ENCODE measurements at places on chromosomes 3 and 15.

DNA sequence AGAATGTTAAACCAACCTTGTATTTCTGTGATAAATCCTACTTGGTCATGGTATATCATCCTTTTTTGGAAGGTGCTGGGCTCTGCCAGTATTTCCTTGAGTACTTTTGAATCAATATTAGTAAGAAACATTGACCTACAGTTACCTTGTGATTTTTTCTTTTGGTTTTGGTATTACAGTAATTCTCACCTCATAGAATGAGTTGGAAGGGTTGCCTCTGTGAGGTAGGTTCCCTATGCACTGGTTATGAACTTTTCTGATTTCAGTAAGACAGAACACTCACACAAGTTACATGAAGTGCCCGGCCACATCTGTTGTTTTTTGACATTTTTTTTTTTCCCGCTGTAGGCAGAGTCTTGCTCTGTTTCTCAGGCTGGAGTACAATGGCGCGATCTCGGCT is 20.0 kb downstream of the PCCB start:
- no peak for DNase-seq

- no peak for DNase-seq
Measured at GRCh38 chr3:187919544-187919943, 174.3 kb upstream of the BCL6 start.

- no peak for DNase-seq
Measured at GRCh38 chr15:78079298-78080087, 2.0 kb upstream of the TBC1D2B start.

GRCh38 chr3:154100556-154100955 is 20.6 kb upstream of the ARHGEF26 start:
- DNase-seq = no peak

- no peak for DNase-seq
Measured at GRCh38 chr3:171976526-171976925, 62.9 kb upstream of the FNDC3B start.

DNA sequence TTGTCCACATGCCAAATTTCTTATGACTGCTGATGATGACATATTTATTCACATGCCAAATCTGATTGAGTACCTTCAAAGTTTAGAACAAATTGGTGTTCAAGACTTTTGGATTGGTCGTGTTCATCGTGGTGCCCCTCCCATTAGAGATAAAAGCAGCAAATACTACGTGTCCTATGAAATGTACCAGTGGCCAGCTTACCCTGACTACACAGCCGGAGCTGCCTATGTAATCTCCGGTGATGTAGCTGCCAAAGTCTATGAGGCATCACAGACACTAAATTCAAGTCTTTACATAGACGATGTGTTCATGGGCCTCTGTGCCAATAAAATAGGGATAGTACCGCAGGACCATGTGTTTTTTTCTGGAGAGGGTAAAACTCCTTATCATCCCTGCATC is 17.3 kb downstream of the B3GNT5 start:
- DNase-seq = no peak

DNA sequence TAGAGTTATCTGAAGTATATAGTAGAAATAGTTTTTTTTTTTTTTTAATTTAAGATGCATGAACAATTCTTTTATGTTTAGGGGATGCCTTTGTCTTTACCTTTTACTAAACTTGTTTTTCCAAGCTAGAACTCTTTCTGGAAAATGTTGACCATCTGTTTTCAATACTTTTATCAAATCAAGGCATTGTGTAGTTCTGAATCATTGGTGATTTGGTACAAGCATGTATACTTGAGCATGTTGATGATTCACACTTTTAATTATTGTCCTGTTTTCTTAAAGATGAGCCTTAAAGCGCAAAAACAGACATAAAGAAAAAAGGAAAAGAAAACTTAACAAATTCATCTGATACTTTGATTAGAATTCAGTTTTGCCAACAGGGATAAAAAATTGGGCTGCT is 28.3 kb downstream of the PDCD6IP start:
- no peak for DNase-seq

DNA sequence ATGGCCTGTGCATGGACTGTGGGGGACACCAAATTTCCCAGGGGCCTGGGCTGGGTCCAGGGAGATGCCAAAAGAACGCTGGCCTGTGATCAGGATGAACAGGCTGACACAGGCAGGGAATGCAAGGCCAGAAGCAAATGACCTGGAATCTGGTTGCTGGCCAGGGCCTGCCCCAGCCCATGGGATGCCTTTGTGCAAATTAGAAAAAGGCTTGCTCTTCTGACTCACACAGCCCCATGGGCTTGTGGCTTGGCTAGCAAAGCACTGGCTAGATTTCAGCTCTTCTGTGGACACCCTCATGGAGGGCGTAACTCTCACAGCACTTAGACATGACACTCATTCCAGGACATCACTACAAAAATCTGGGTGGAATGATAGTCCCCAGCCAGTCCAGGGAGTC is 356.0 kb downstream of the SHQ1 start:
- no peak for DNase-seq

- DNase-seq = no peak
Measured at GRCh38 chr3:172914854-172915253, 164.3 kb downstream of the ECT2 start.

DNA sequence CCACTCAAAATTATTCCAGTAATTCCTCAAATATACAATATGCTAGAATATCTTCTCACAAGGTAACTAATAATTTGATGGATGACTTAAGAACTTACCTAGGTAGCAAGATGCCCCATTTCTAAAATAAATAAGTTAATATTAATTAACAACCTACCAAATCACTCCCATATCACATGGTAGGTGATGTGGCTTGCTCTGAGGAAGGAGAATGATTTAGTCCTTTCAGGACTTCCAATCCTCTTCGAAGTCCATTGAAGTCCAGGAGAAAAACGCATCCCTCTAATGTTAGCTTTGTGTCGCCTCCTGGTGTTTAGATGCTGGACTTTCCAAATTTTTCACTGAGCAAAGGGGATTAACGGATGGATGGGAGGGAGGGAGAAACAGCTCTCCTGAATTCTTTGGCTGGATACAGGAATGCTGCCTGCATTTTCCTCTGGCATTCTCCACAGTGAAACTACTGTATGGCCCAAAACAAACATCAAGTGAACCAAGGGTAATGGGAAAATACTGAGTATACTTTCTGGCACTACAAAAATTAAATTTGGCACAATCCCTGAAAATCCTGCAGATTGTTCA is 58.6 kb downstream of the PRICKLE2 start:
- no peak for DNase-seq

- no peak for DNase-seq
Measured at GRCh38 chr3:30042274-30042859, 564.0 kb upstream of the TGFBR2 start.

DNA sequence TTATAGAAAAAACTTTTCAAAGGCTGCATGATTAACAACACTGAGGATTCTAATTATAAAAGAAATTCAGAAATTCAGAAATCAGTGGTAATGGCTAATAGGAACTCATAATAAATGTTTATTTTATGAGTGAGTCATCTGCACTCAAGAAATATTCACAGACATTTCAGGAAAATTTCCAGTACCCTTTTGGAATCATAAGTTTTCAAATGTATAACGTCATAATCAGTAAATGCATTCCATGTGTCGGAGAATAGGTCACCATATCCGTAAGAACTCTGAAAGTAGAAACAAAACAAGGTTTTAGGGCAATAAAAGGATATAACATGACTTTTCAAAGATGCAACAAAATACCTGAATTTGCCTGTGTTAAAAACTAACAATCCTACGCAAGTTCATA is 24.7 kb downstream of the EOGT start:
- DNase-seq = no peak

GRCh38 chr15:70140543-70141375 is 43.0 kb upstream of the TLE3 start:
- no peak for DNase-seq

GRCh38 chr3:71062952-71063772 is 520.4 kb downstream of the FOXP1 start:
- DNase-seq = peak; percentile 57

- no peak for DNase-seq
Measured at GRCh38 chr15:65377976-65378366, at the start of gene IGDCC3. IGDCC3 (minus strand) TSS chr15:65378002; CDS start chr15:65377788, 214 bp downstream.

DNA sequence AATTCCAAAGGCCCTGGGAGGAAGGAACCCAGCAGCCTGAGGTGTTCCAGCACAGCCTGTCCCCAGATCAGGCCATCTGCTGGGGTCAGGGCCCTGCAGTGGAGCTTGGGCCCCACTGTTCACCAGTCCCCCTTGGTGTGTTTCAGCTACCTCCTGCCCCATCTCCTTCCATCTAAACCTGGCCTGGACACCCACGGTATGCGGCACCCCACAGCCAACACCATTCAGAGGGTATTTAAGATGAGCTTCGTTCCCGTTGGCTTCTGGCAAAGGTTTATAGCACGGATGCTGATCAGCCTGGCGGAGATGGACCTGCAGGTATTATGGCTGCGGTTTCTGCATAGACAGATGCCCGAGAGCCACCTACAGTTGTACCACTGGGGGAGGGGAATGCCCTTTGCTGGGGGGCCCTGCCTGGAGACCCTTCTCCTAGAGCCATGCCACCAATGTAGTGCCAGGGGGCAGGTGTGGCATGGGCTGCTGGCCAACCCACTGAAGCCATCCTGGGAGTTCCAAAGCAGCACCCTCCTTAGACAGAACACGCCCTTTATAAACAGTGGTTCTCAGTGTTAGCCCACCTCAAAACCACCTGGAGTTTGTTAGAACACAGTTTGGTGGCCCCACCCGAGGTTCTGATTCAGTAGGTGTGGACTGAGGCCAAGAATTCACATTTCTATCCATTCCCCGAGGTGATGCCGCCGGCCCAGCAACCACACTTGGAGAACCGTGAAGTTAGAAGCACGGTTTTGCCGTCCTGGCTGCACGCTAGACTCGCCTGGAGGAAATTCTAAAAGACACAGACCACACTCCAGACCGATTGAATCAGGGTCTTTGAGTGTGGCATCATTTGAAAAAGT is 126.9 kb downstream of the LRRK1 start:
- no peak for DNase-seq

GRCh38 chr3:46006238-46007032 is 10.8 kb upstream of the FYCO1 start:
- DNase-seq = no peak

GRCh38 chr3:183489455-183490210 is 61.2 kb upstream of the MCF2L2 start:
- no peak for DNase-seq

DNA sequence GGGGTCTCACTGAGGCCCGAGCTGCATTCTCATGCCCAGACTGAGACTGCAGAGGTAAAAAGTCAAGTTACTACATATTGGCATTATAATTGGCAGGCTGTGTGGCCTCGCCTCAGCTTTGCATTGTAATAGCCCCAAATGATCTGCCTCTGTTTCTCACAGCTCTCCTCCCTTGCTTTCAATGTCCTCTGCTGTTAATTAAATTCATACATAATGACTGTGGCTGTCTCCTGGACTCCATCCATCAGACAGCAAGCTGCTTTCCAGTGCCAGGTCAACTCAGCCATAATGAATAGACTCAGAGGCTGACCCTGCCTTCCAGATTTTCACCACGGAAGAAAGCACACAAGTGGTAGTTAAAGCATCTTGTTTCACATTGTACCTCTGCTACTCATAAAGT is 7.6 kb upstream of the RTP4 start:
- no peak for DNase-seq

- no peak for DNase-seq
Measured at GRCh38 chr3:169058681-169059080, 604.8 kb downstream of the MECOM start.

DNA sequence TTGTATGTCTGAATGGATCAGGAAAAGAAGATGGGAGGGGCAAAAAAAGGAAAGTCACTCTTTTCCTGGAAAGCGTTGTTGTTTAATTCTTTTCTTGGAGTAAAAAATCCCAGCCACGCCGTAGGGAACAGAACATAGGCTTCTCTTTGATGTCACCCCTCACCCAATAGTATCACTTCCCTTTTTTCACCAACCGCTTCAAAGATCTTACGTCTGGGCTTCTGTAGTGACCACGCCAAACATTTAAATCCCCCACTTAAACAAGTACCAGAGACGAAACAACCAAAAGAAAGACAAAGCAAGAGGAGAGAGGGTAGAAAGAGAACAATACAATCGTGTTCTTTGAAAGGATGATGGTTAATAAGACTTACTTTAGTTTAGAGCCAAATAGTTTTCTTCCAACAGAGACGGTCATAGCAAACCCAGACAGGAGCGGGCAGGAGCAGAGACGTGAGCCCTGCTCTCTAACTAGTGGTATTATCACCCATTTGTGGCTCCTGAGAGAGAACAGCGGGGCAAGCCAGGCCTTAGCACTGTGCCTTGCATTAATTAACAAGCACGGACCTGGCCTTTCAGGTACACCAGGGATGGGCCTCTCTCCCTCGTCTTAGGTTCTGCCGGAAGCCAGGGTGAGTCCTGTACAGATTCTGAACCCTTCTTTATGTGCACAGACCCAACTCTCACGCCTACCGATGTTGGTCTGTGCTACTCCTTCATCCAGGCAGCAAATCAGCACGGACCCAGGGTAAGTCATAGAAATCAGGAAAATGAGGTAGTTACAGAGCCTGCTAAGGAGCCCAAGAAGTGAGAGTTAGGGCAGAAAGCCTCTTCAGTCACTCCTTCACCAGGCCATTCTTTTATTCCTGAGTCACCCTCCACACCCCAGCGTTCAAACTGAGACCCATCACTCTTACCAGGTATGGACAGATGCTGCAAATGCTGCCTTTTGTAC is 28.2 kb upstream of the BCL6 start:
- no peak for DNase-seq

- DNase-seq = no peak
Measured at GRCh38 chr15:98413933-98414546, 234.3 kb upstream of the IGF1R start.

DNA sequence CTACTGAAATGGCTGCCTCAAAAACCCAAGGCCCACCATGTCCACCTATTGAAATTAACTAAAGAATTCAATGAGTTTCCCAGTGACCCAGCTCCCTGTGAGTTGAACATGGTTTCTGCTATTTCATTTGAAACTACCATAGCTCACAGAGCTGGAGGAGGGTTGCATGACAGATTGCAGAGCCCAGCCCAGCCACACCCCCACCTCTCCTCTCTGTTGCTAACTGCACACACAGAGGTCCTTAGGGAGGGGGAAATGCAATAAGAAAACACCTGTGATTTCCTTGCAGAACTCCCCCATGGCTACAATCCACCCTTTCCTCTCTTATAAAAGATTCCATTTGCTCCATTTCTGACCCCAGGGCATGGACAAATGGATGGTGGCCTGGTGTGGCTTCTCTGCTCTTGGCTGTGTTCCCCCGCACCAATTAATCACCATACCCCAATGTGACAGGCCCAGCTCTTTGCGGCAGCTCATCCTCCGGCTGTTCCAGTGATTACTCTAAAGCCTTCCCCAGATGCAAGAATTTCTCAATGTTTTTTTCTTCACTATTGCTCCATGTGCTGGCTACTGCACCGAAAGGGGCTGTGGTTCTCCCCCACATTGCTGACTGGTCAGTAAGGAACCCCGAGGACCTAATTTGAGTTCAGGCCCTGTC is 208.4 kb upstream of the KBTBD8 start:
- no peak for DNase-seq

- DNase-seq = no peak
Measured at GRCh38 chr3:35772381-35773015, 133.2 kb downstream of the ARPP21 start.

DNA sequence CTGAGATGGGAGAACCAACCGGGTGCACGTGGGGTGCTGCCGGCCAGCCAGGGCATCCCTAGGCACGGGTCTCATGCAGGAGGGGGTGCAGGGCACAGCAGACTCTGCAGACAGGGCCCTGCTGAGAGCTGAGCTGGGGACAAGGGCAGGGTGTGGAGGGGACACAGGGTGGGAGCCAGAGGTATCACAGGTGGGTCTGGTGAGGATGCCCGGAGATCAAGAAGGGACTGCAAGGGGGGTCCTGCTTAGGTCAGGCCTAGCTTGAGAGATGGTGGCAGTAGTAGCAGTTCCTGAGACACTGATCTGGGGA is 39.5 kb upstream of the PRR23E start:
- no peak for DNase-seq

Data from DMS153 (cell line).